ENCODE measurements at places on chromosomes 3 and 15.

GRCh38 chr15:51864408-51865056, 35.1 kb downstream of the TMOD3 start:
- no peak for DNase-seq

GRCh38 chr3:142353571-142353970, 94.3 kb downstream of the XRN1 start:
- no peak for DNase-seq

- no peak for DNase-seq
Measured at GRCh38 chr3:131535131-131535530, 32.4 kb upstream of the MRPL3 start.

- no peak for DNase-seq
Measured at GRCh38 chr3:155131104-155131503, 51.0 kb downstream of the MME start.

- DNase-seq = no peak
Measured at GRCh38 chr3:125156456-125156855, 56.1 kb downstream of the SLC12A8 start.
